ELR (cell line): ENCODE measurements at places on chromosomes 2 and 18.
A peak's percentile ranks its signal among the peaks of the same experiment; 100 is the strongest.

- DNase-seq, result peak; percentile 58
Observed at GRCh38 chr2:225400060-225400511, 576 bp downstream of the NYAP2 start.

- DNase-seq, result peak; percentile 85
Observed at GRCh38 chr2:213021971-213022899, 129.2 kb downstream of the IKZF2 start.

GRCh38 chr2:191836853-191837769 lies 9.8 kb downstream of the CAVIN2 start:
- DNase-seq, result no peak

GRCh38 chr18:78303519-78304191 lies 676.0 kb upstream of the SALL3 start:
- DNase-seq, result no peak

GRCh38 chr2:104432401-104432800 lies 421.5 kb upstream of the POU3F3 start:
- DNase-seq, result no peak

GRCh38 chr2:25494616-25495015 lies 152.9 kb upstream of the DNMT3A start:
- no peak for DNase-seq

- peak; percentile 55 for DNase-seq
Observed at GRCh38 chr2:636641-637405, 40.4 kb downstream of the TMEM18 start.

DNA sequence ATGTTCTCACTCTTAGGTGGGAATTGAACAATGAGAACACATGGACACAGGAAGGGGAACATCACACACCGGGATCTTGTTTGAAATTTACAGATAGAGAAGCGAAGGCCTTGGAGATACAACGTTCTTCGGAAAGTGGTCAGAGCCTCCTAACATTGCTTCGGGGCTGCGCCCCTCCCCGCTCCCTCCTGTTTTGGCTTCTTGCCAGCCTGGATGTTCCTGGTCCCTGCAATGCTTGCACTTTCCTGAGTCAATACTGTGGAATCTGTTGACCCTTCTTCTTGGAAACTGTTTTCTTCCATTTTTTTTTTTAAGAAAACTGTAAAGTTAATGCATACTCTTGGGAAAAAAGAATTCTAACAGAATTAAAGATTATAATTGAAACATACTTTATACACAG lies 360.8 kb downstream of the SOCS6 start:
- DNase-seq, result no peak

- no peak for DNase-seq
Observed at GRCh38 chr18:30455741-30456140, 586.8 kb downstream of the DSC3 start.

DNA sequence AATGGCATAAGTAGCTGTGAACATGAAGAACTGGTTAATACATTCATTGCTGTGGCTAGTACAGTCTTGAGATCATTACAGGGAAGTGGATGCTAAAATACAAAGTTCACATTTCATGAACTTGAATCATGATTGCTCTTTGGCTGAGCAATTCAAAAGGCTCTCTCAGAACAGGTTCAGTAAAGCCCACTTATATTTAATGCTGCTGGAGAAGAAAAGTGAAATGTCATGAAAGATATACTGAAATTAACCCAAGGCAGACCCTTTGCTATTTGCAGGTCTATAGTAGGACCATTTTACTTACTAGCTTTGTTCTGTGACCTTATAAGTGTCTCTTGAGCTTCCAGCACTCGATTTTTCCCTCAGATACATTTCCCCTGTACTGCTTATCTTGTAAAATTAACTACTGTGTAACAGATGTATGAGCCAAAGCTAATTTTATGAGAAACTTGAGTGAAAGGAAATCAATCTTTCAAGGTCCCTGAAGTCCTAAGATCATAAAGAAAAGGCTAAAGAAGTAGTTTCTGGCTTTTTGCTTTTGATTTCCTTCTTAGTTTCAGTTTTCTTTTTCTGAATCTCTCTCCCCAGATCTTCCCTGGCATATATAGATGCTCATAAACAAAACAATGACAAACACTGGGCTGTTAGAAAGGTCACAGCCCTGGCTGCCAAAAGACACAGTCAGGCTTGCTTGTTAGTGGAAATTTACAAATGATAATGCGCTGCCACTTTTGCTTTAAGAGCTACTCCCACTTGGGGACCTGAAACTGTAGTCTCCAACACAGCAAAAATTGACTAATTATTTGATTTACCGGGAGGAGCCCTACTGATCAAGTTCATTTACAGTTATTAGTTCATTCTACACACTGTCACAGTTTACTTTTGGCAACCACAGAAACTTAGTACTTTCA lies 132.7 kb upstream of the XPO1 start:
- DNase-seq, result peak; percentile 70

DNA sequence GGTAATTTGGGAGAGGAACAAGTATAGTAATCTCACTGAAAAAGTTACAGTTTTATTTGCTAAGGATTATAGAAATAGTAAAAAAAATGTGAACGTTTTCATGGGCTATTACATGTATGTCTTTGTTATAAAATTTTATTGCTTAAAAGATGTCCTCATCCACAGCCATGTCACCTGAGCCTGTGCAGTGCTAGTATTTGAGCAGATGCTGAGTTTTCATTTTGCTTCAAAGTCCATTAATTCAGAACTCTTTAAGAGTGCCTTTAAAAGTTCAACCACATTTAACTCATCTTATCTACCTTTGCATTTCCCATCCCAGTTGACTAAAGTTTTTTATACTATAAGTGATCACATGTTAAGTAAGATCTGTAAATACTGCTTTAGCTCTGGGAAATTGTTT lies 52.6 kb downstream of the DPP10 start:
- DNase-seq, result no peak

DNA sequence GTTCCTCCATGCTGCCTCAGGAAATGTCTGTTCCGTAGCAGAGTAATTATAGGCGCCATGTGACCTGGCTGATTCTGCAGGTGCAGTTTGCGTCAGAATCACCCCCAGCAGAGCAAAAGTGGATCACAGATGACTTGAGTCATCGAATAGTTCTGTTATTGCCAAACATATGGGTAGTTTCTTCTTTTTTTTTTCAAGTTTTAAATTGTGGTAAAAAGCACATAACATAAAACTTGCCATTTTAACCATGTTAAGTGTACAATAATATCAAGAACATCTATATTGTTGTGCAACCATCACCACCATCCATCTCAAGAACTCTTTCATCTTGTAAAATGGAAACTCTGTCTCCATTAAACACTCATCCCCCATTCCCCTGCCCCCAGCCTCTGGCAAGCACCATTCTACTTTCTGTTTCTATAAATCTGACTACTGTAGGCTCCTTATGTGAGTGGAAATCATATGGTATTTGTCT lies 177.7 kb upstream of the TWIST2 start:
- DNase-seq, result no peak

- no peak for DNase-seq
Observed at GRCh38 chr2:225472161-225472560, 72.7 kb downstream of the NYAP2 start.

DNA sequence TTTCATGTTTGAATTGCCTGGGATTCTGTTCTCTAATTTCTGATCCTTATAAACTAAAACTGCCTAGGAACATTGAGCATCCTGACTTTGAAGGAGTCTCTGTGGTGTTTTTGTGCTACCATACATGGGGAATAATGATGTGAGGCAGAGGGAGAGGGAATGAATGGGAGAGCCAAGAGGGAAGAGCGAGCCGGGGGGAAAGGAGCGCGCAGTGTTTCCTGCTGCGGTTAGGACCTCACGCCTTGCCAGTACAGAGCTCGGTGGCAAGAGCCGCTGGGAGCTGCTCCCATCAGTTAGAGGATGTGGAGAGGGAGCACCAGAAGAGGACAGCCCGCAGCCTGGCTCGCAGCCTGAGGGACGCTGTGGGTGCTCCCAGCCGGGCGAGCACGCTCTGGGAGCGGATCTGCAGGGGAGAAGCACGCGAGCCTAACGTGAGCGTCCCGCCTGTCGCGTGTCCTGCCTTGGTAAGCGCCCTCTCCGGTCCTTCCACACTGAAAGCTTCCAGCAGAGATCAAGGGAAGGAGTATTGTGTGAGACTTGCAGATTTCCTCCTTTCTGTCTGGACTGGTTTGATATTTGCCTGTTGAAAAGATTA lies 114.7 kb downstream of the FAM210A start:
- peak; percentile 9 for DNase-seq
